ENCODE measurements at places on chromosomes 5 and 9.

DNA sequence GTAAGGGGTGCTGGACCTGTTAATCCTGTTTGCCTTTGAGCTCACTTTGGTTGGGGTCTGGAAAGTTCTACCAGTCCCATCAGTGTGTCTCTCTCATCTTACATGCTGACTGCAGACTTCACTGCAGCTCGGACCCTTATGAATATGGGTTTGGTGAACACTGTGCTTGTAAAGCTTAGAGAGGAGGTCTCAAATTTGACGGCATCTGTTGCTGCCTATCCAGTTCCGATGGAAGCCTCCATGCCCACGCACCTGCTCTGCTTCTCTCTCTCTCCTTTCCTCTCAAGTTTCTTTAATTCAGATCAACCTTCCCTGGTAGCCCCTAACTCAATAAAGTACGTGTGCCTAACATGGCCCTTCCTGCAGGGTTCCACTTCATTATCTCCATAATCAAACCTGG, 217.9 kb downstream of the HSPA4 start:
- no peak for DNase-seq

- DNase-seq: no peak
These were observed 221.6 kb downstream of the MAT2B start for GRCh38 chr5:163727028-163727427.

- no peak for DNase-seq
These were observed 19.0 kb upstream of the PHYHD1 start for GRCh38 chr9:128901822-128902221.

DNA sequence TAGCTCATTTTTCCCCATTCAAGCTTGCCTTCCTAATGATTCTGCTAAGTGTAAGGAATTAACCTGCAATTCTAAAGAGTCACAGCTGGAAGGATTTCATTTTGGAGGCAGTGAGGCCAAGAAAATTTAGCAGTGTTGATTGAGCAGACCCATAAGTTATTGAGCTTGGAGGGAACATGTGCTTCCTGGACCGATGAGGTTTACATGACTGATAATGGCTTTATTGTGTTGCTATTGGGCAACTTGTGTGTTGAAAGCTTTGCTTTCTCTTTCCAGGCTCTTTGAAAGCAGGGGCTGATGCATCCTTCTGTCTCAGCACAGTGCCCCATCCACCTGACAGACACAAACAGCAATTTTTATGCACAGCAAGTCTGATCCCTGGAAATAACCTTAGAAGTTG, 398.9 kb upstream of the PCSK5 start:
- DNase-seq: no peak

- no peak for DNase-seq
These were observed 234.8 kb downstream of the AUH start for GRCh38 chr9:91126761-91127445.

DNA sequence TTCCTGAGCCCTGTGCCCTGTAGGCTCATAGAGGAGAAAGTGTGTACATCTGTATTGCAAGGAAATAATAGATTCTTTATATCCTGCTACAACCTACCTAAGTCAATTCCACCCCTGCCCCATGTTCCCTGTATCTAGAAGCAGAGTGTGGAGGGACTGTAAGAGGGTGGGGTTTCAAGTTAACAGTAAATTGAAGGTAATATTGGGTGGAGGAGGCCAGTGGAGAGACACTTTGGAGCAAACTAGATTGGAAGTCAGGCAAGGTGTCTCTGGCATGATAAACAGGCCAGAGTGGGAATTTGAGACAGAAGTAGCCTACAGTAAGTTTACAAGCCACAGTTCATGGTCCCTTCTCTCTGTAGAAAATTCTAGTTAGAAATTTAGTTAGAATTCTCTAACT, 2.3 kb upstream of the HEMGN start:
- DNase-seq: no peak

- DNase-seq: no peak
These were observed 13.8 kb downstream of the ST8SIA4 start for GRCh38 chr5:100889165-100889743.

DNA sequence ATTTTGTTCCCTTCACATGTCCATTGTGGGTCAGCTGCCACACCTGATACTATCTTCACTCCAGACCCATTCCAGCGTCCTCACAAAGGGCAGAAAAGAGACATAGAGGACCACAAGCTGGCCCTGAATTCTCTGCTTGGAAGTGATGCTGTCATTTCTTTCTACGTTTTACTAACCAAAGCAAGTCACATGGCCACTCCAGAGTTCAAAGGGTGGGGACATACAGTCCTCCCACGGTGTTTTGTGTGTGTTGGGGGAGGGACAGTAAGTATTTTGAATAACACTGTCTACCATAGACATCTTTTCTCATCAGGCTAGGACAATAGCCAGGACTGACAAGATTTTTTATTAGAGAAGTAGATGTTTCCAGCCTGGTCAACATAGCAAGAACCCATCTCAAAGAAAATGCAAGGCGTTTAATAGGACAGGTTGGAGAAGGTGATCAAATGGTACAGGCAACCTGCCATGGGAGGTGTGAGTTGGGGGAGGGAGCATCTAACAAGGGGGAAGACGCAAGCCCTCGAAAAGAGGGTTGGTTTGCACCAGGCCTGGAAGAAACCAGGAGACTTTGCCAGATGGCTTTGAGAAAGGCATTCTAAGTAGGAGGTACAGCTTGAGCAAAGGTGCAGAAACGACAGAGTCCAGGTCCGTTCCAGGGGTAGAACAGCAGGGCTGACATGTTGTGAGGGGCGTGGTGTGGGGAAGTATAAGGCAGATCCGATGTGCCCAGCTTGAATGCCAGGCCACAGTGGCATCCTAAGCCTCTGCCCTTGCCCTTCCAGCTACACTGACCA, 11.3 kb upstream of the GLIPR2 start:
- no peak for DNase-seq

DNA sequence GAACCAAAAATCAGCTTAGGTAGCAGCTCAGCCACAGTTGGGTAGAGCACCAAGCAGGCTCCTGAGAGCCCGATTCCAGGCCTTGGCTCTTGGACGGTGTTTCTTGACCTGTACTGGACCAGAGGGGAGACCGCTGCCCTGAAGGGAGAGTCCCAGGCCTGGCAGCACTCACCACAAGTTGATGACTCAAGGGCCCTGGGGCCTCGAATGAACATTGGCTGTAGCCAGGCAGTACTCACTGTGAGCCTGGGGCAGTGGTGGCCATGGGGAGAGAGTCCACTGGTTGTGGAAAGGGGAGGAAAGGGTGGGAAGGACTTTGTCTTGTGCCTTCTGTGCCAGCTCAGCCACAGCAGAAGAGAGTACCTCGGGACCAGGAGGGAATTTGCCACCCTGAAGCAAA, 166.1 kb downstream of the EDIL3 start:
- DNase-seq: no peak

DNA sequence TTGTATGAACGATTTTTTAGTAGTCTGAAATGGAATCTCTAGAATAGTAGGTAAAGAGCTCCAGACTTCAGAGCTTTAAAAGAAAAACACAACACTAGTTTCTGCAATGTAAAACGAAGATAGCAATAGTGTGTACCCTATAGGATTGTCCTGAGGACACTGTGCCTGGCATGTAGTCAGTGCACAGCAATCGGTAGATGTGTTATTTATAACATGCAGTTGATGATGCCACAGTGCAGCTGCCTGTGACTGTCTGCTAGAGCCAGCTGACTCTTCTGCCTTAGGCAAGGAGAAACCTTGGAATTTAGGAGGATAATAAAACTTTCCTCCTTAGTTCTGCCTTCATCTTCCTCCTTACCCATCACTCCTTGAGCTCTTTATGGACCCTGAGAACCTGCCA, 27.7 kb upstream of the TMOD1 start:
- no peak for DNase-seq

GRCh38 chr5:101018299-101018698, 115.2 kb upstream of the ST8SIA4 start:
- DNase-seq: no peak

GRCh38 chr5:32297181-32298058, 15.3 kb downstream of the MTMR12 start:
- DNase-seq: no peak

- DNase-seq: no peak
These were observed 68.9 kb upstream of the TAF1L start for GRCh38 chr9:32704343-32704742.

GRCh38 chr5:14385019-14385418, 196.6 kb upstream of the OTULINL start:
- no peak for DNase-seq

- no peak for DNase-seq
These were observed 13.0 kb downstream of the STOM start for GRCh38 chr9:121357011-121357410.

DNA sequence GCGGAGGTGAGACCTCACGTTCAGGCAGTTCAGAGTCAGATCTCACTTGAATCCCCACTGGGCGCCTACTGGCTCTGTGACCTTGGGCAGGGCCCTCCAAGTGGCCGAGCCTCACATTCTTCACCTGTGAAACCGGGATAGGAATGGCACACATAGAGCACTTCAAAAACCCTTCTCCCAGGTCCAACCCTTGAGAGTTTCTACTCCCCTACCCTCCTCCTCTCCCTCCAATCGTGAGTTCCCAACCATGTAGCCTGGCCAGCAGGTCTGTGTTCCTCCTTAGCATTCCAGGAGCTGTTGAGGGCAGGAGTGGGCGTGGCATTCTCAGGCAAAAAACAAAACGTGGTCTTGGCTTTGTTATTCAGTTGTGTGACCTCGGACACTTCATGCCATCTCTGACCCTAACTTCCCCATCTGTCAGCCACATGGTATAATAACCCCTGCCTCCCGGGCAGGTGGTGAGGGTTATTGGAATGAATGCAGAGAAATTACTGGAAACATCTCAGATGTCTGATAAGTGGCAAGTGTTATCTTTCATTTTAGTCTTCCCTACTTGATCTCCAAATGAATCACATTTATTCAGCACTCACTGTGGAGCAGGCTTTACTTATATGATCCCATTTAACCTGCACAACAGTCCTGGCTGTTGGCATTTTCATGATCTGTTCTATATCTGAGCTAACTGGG, 112.8 kb upstream of the BOD1 start:
- DNase-seq: no peak

- DNase-seq: peak; percentile 69
These were observed 1.1 kb downstream of the CFAP77 start for GRCh38 chr9:132411091-132411508.

DNA sequence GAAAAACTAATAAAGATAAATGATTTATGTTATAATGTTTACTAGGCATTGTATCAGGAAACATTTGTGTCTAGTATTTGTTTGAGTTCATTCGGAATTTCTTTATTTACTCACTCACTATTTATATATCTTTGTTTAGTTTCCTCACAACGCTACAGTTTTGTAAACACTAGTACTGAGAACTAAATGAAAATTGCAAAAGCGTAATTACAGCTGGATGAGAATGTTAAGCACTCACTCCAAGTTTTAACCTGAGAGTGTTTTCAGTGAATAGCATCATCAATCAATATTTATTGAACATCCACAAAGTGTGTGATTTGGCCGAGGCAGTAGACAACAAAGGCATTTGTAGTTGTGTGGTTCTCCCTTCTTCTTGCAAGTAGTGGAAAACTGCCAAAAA, 969.6 kb upstream of the DMAC1 start:
- no peak for DNase-seq

All from CD4-positive, alpha-beta T cell treated with Interleukin-15 for 1 hour (primary cell).